NCI-H1417 treated with DMSO at 0.1 percent for 48 hours (cell line): ENCODE measurements at places on chromosomes 4 and X.

DNA sequence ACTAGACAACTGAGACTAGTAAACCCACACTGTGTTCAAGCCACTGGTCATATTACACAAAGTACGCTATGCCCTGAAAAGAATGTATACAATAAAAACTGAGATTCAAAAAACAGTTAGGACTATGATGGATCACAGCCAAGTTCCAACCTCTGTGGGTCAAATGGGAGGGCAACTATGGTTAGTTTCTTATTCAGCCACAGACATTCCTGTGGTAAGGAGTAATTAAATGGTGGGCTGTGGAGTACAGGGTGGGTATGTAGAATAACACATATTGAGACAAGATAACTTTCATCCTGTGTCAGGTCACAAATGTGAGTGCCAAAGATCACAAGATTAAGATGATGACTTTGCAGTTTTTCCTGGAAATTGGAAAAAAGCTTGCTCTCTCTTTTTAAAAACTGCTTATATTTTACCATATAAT is 167.2 kb downstream of the NPNT start:
- DNase-seq = no peak

DNA sequence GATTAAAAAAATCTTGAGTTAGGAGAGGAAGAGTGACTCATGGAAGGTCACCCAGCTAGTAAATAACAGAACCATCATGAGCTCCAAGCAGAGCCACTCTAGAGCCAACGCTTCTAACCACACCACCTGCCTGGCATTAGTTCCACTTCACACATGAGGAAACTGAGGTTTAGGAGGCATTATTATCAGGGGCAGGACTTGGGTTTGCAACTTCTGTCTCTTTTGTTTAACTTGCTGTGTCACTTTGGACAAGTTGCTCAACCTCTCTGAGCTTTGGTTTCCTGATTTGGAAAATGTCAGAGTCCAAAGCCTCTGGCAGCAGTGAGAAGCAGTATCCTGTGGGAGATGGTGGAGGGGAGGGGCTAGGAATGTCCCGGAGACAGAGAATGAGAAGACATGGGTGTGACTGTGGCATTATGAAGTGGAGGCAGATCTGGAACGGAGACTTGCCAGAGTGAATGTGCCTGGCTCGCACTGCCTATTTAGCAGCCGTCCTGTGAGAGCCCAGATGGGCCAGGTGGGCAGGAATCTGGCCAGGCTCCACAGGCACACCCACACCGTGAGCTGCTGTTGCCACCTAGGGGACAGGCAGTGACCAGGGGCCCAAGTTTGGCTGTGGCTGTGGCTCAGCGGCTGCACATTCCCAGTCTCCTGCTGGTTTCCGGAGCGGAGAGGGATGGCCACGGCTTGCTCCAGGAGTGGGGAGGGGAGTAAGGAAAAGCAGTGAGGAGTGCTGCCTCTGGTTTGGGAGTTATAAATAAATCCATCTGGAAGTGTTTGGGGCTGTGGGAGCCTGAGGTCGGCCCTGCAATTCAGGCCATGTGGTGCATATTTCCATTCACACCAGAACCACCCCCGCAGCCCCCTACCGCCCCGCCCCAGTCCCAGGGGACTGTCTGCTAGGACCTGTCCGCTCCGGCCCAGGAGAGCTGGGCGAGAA is 93.4 kb downstream of the NHSL2 start:
- no peak for DNase-seq

GRCh38 chr4:45455217-45455616 is 668.6 kb downstream of the GABRG1 start:
- DNase-seq = no peak

DNA sequence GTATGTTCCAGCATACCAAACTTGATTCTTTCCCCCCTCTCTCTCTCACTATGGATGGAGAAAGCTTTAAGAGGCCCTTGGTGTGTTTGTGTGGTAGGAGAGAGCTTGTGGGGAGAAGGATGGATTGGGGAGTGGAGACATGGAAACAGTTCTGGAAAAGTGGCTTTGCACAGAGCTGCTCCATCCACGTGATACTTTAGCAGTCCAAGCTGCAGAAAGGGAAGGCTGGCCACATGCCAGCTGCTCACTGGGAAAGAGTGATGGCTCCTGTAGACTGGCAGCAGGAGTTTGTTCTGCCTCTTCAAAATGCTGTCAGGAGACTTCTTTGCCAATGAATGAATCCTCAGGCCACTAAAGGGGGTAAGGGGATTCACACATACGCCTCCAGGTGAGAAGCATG is 21.7 kb upstream of the SEC24B start:
- DNase-seq = no peak

DNA sequence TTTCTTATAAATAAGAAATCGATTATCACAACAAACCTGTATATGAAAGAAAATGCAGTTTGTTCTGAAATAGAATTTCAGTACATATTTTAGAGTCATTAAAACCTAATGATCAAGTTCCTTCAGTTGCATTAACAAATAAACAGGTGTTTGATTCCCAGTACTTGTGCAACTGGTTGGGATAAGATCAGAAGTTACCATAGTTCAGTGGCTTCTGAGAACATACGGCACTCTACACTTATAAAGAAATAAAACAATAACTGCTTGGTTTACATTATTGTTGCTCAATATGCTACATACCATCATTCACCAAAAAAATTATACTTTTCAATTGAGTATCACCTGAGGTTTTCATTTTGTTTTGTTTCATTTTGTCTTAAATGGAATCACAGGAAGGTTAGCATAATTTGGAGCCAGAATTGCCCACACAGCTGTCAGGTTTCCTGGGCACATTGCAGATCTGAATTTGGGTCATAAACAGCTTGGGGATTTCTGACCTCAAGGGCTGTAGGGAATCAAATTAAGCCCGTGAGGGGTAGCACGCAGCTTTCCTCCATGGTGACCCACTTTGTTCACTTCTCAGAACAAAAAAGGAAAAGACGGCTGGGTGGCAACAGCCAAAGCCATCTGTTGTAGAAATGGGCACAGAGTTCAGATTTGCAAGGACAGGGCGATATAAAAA is 14.9 kb upstream of the CCNG2 start:
- DNase-seq = no peak

DNA sequence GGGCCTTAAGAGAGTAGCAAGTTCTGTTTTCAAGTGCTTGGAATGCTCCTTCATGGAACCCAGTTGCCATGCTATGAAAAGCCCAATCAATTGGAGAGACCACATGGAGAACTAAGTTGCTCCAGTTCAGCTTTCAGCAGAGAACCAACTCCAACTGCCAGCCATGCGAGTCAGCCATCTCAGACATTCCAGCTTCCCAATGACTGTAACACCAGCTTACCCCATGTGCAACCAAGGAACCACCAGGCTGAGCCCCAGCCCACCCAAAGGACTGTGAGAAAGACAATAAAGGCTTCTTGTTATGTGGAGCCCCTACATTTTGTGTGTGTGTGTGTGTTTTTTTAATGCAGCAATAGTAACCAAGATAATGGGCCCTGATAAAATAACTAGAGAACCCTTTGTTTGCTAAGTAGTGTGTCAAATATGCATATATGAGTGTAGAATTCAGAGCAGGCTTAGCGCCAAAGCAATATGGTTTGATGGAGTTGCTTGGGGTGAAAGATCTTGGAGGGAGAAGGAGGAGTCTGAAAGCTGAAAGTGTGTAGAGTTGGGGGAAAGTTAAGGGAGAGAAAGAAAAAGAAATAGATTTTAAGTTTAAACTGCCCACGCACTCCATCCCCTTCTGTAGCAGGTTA is 35.0 kb upstream of the CCKAR start:
- DNase-seq = no peak

DNA sequence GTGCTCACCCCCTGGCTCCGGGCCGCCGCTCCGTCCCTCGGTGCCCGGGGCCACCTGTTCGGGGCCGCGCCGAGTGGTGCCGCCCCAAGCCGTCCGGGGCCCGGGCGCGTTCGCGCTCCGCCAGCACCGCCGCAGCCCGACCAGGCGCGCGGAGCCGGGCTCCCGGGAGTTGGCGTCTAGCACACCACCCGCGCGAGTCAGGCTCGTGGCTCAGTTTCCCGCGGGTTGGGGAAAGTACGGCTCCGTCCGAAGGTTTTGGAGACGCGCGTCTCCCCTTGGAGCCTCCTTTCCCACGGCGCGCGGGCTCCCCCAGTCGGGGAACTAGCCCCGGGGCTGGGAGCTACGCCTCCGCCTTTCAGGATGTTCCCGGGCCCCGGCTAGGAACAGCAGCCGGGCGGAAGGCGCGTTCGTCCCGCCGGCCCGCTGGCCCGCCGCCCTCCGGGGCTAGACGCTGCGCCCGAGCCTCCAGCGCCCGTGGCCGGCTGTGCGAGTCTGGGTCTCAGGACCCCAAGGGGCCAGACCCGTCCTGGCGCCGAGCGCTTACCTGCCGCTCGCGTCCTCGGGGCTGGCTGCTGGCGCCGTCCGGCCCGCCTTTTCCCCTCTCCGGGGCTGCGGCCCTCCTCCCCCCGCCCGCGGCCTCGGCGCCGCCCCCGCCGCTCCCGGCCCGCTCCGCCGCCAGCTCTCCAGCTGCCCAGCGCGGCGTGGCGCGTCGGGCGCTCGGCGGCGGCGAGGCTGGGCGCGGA is at the start of gene ADGRG2:
ADGRG2 (minus strand) TSS at position 571 of the 743 bp plus-strand sequence. CDS start 53,634 bp downstream, outside the sequence.
- no peak for DNase-seq

- DNase-seq = no peak
Measured at GRCh38 chr4:105191621-105192210, 45.0 kb downstream of the TET2 start.
